Bronchial smooth muscle cell (primary cell): ENCODE measurements at places on chromosomes 1 and 21. TPM values are rescaled to one million over a fixed set of nuclear protein-coding genes. Genes with fewer than 3 reads are reported as not detected.

PRELP gene
- total RNA-seq: under 0.01 and 1.1 TPM in 2 replicates

SYCP1 gene
- not detected in 2 replicates for total RNA-seq

CRYBG2 gene
- total RNA-seq: under 0.01 TPM in 1 of 2 replicates, not detected in the other

SPRR1B gene
- total RNA-seq: 0.17 TPM in 1 of 2 replicates, not detected in the other

PIGP gene
- 2.7 and 3.2 TPM in 2 replicates for total RNA-seq
